ENCODE measurements at places on chromosomes 11 and 22.

DNA sequence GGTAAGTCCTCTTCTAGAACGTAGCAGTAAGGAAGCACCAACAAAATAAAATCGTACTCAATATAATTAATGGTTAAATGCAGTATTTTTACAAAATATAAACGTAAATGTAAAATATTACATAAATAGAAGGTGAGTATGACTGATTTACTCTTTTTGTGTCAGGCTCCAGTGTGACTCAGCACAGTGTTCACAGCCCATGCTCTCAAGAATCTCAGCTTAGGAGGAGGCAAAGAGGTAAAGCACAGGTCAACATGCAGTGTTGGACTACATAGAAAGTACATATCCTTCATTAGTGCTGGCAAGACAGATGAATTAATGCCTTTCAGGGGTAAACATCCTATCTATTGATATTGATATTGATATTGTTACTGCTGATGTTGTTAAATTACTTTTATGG, 2050.6 kb upstream of the RAG2 start:
- no peak for DNase-seq

DNA sequence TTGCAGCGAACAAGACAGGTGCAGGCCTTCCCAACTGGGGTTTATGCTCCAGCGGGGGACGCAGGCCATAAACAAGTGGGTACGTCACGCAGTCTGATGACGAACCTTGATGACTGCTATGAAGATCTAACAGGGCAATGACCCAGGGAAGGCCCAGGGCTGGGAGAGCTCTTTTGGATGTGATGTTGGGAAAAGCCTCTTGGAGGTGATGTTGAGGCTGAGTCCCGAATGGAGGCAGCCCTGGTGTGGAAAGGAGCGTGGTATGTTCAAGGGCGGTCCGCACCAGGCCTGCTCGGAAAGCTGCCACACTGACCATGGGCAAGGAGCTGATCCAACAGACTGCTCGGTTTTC, 5.8 kb downstream of the FADS2 start:
- DNase-seq: no peak

GRCh38 chr11:78065203-78065602, 1.5 kb downstream of the THRSP start:
- no peak for DNase-seq

GRCh38 chr11:37108436-37109285, 510.6 kb upstream of the RAG2 start:
- peak; percentile 2 for DNase-seq

GRCh38 chr11:6110011-6110410, 2.5 kb downstream of the OR56B4 start:
- no peak for DNase-seq

DNA sequence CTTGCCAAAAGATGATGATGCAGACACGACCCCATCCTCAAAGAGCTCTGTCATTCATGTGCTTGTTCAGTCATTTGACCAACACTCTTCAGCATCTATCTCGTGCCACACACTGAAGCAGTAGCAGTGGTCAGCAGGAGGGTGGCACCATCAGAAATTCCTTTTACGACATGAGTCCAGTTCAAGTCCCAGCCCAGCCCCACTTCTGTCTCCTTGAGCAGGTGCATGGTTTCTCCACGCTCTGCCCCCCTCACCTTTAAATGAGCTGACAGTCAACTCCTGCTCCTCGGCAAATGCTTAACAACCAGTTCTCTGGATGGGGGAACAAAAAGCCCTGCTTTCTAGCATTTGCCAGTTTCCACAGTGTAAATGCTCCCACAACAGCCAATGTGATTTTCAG, 60.9 kb downstream of the SYN3 start:
- DNase-seq: no peak

- DNase-seq: no peak
Observed at GRCh38 chr22:22879675-22880155, 7.9 kb upstream of the IGLL5 start.

DNA sequence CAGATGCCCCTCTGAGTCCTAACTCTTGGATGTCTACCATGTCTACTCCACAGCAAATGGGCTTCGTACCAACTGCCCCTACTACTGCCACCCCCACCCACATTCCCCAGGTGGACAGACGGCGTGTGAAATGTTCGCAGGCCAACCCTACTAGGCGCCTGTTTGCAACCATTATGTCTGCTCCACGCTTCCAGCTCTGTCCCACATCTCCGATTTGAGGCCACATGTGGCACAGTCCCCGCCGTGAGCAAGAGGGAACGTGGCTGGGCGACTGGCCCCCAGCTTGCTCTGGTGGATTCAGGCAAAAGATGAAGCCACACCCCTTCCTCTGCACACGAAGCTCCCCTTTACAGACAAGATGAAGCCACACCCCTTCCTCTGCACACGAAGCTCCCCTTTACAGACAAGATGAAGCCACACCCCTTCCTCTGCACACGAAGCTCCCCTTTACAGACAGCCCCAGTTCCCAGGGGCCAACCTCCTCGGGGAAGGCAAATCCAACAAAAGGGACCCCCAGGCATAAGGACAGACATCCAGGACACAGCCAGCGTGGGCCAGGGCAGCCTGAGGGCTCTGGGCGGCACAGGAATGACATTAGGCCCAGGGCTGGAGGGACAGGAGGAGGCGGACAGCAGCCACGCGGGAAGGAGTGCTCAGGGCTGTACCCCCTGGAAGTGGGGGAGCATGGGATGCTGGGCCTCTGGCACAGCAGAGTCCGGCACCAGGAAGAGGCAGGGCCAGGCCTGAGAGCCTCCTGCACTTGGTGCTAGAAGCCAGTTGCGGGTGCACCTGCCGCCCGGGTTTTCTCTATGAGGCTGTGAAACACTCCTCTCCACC, 106.2 kb downstream of the SHANK2 start:
- DNase-seq: no peak

GRCh38 chr11:108405706-108406105, 61.6 kb downstream of the C11orf65 start:
- peak; percentile 5 for DNase-seq

- no peak for DNase-seq
Observed at GRCh38 chr11:71212871-71213559, 39.4 kb downstream of the SHANK2 start.

DNA sequence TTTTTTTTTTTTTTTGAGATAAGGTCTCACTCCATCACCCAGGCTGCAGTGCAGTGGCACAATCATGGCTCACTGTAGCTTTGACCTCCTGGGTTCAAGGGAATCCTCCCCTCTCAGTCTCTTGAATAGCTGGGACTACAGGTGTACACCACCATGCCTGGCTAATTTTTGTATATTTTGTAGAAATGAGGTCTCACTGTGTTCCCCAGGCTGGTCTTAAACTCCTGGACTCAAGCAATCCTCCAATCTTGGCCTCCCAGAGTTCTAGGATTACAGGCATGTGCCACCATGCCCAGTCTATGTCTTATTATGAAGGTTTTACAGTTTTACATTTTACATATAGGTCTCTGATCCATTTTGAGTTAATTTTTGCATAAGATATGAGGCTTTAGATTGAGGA, 20.4 kb upstream of the MAPK1 start:
- DNase-seq: no peak

DNA sequence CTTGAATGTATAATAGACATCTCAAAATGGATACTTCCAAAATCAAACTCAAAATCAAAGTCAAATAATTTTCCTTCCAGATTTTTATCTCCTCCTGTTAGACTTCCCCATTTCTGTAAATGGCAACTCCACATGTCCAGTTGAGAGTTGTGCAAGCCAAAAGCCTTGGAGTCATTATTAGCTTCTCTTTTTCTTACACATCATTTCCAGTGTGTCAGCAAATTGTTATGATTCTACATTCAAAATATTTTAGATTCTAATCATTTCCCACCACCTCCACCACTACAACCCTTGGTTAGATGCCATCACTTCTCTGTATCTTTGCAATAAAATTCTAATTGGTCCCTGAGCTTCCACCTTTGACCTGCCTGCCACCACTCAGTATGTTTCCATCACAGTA, 155.7 kb downstream of the CNTN5 start:
- DNase-seq: no peak

DNA sequence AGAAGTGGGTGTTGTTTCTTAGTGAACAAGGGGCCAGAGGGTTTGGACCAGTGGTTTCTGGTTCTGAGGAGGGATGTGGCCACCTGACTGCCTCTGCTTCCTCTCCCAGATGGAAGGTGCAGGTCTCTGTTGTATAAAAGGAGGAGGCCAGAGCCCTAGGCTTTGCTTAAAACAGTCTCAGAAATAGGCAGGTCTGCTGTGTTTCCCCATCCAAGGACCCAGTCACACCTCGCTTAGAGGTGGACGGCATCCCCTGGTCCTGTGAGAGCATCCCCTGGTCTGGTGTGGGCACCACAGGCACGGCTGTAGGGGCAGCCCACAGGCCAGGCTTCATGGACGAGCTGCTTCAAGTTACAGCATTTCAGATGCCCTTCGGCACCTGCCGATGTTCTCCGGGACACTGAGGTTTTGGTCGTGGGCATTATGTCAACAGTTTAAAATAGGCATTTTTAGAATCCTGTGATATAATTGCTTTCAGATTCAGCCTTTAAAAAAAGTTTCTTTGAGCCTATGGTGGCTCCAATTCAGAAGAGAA, 45.7 kb upstream of the SHANK2 start:
- no peak for DNase-seq

DNA sequence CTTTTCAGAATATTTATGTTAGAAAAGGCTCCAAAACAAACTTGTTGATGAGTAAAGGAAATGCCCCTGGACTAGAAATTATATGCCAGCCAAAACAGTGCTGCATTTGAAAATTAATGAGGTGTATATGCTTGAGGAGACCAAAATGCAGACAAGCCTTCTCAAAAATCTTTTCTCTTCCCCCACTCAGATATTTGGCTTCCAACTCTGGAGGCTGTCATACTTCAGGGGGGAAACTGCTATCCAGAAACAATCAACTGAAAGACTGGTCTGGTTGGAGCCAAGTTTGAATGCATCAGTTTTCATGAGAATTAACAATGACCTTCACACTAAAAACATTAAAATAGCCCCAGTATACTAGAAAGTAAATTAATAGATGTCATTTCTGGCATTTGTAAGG, 98.2 kb downstream of the SGSM3 start:
- DNase-seq: no peak

- no peak for DNase-seq
Observed at GRCh38 chr22:29702931-29703501, 16.8 kb upstream of the CABP7 start.

- no peak for DNase-seq
Observed at GRCh38 chr11:109075976-109076375, 346.0 kb upstream of the C11orf87 start.

DNA sequence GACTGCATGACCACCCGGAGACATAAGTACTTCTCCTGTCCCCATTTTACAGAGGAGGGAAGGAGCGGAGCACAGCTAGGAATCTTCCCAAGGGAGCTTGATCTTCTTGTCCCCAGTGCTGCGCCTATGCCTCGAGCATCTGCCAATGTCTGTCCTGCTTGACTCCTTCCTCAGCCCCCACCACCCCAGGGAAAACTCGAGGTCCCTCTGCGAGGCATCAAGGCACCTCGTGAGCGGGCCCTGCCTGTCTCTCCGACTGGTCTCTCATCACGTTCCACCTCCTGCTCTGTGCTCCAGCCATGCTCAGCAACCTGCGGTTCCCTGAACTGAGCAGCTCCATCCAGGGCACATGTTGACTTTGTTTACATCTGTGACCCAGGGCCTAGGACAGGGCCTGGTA, 2.5 kb downstream of the NCF4 start:
- no peak for DNase-seq

DNA sequence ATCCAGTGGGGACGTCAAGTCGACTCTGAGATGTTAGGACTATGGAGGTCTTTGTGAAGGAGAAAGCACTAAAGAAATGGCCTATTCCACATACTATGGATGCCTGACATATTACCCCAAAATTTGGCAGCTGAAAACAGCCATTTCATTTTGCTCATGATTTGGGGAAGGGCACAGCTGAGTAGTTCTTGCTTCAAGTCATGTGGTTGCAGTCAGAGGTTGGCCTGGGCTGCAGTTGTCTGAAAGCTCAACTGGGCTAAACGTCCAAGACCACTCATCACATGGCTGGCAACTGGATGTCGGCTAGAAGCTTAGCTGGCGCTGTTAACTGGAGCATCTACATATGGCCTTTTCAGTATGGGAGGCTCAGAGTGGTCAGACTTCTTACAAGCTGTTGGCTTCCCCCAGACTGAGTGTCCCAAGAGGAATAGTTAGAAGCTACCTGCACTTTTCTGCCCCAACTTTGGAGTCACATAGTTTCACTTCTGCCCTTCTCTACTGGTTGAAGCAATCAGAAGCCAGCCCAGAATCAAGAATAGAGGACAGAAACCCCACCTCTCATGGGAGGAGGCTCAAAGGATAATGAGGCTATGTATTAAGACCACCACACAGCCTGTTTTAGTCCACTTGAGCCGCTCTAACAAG, 14.1 kb downstream of the SLC35C1 start:
- no peak for DNase-seq

DNA sequence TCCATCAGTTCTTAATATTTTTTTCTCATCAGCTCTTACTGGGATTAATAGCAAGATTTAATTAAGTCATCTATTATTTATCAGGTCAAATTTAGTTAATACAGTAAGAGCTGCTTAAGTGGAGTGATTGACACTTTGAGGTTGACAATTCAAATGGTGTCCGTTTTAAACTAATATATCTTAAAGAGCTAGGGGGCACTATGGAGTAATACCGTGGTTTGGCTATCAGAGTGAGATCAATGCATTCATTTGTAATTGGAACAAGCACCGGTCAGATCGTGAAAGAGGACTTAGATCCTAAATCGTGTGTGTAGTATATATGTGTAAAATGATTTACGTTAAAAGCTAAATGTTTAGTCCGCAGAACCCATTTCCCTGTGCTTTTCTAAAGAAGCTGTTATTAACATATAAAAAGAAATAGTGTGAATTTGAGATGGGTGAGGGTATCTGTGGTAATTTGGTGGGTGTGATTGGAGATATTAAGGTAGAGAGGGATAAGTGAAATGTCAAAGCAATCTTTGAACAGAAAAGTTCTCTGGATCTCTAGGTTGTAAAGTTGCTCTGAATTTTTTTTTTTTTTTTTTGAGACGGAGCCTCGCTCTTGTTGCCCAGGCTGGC, 2.3 kb downstream of the SIK2 start:
- peak; percentile 33 for DNase-seq

DNA sequence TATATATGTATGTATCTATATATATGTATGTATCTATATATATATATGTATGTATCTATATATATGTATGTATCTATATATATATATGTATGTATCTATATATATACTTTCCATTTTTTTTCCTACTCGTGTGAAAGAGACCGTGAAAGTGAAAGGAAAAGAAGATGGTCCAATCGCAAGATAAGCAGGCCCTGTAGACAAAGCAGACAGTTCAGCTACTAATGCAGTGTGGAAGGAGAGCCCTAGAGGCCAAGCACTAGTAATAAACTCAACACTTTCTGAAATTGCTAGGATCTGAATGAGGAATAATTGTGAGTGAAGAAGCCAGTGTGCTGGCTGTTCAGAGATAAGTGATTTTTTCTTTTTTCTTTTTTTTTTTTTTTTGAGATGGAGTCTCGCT, 47.2 kb downstream of the MCHR1 start:
- peak; percentile 39 for DNase-seq

DNA sequence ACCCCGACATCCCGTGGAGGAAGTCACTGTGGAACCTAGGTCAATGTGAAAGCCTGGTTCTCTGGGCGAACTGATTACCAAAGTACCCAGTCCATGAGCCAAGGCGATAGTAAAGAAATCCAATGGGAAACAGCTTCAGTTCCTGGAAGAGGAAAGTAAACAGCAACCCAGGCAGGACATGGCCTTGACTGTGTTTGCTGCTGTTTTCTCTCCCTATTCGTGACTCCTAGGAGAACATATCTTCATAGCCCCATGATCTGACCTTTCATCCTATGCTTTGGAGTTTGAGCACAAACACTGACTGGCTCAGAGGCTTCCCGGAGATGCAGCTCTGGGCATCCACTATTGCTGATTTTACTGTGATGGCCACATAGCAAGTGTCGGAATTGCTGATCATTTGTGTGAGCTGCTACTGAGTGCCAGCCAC, 45.1 kb downstream of the LRFN4 start:
- no peak for DNase-seq

- DNase-seq: peak; percentile 48
Observed at GRCh38 chr11:2376751-2377451, at the start of gene CD81. Gene CD81, plus strand, starts transcription at chr11:2377310. Its CDS starts 240 bp downstream, at chr11:2377550.
